Stimulated activated CD4-positive, alpha-beta T cell treated with anti-CD3 and anti-CD28 coated beads, Interleukin-4, amount 100 ng/mL, for 24 hours (primary cell): ENCODE measurements at places on chromosomes 4 and X.

GRCh38 chr4:94068753-94069719, 138.6 kb upstream of the SMARCAD1 start:
- no peak for DNase-seq

DNA sequence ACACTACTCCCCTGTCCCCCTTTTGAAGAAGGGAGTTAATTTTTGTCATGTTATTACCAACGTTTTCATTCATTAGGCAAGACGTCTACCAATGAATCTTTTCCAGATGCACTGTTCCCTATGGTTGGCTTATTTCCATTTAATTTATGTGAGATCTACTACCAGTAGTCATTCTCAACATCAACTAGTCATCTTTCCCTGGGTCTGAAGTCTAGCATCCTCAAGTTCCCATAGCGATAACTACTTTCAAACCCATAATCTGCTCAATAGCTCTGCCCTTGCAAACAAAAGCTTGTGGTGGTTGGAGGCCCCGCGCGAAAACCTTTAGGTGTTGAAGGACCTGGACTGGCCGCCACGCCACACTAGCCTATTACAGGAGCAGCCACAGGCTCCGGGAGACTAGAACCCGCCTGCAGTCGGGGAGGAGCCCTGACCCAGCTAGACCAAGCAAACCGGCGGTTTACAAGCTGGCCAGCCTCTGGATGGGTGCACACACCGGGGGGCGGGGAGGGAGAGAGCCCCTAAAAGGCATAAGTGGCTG, 746 bp downstream of the PPAT start:
- peak; percentile 43 for DNase-seq

DNA sequence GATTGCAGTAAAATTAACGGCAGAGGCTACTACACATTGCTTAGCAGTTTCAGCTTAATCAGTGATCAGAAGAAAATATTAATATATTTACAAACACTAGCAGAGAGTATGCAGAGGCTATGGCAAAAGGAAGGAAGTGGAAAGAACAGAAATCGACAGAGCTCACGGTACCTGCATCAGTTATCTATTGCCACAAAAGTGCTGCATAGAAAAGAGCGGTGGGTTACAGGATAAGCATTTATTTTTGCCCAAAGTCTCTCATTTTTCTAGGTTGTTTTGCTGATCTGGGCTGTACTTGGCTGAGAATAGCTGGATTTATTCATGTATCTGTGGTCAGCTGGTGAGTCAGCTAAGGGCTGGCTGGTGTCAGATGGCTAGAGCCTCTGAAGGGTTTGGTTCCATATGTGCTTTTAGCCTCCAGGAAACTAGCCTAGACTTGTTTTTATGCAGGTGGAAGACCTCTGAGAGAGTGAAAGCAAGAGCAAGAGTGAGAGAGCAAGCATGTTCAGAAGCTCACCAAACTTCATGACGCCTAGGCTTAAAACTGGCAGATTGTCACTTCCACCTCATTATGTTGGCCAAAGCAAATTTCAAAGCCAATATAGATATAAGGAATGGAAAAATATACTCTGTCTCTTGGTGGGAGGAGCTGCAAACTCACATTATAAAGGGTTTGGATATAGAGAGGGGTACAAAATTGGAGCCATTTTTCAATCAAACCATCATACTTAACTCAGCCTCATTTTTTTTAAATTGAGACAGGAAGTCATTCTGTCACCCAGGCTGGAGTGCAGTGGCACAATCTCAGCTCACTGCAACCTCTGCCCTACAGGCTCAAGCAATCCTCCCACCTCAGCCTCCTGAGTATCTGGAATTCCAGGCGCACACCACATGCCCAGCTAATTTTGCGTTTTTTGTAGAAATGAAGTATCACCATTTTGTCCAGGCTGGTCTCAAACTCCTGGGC, 153.2 kb upstream of the RPL34 start:
- DNase-seq = peak; percentile 11

- DNase-seq = no peak
These were observed 5.7 kb upstream of the FAM9C start for GRCh38 chrX:13050151-13050550.

- no peak for DNase-seq
These were observed 117.8 kb downstream of the SCD5 start for GRCh38 chr4:82680834-82681233.

GRCh38 chr4:82989575-82990429, 20.8 kb downstream of the LIN54 start:
- DNase-seq = no peak

DNA sequence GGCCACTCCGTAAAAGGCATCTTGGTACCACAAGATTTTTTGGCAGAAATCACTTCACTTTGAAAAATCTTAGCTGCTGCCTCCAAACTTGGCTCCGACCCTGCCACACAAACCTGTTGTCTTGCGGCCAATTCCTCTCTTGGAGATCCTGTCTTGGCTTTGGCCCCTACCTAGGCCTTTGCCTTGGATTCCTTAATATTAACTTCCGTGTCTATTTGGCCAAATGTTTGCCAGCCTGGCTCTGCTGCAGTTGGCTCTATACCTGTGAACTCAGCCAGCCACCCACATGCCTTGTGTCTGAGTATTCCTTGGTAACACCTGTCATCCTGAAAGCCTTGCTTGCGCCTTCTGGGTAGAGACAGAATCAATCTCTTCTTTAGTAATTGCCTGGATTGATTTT, 12.5 kb downstream of the GRXCR1 start:
- DNase-seq = no peak

DNA sequence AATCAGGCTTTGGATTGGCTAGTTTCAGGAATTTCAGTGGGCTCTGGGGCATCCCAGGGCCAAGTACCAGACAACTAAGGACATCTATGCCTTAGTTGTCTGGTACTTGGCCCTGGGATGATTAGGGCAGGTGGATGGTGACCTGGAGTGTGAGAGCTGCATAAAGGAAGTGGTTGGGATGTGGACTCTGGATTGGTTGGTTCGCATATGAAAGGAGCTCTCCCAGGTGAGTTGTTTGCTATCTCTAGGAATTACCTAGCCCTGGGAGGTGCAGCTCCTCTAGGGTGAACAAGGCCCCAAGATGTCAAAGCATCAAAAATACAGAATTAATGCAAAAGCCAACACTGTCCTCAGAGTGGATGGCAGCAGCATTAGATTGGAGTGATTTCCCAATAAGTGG, 109.6 kb downstream of the NHS start:
- DNase-seq = no peak

GRCh38 chr4:156158747-156159146, 205.1 kb upstream of the CTSO start:
- no peak for DNase-seq
